ENCODE measurements at places on chromosomes 6 and 20. TPM values are rescaled to one million over a fixed set of nuclear protein-coding genes. Genes with fewer than 3 reads are reported as not detected.
A peak's percentile ranks its signal among the peaks of the same experiment; 100 is the strongest.

The MGME1 gene
- total RNA-seq = 0.85 TPM

- H3K4me3 ChIP-seq = no peak overlapping the region
- H3K4me1 ChIP-seq = peaks cover 8% of the 10 kb centered on the region
- H3K27ac ChIP-seq = no peak overlapping the region
- H3K27me3 ChIP-seq = no peaks in the 10 kb centered on the region
- no peak for DNase-seq
These were observed 59.2 kb downstream of the KCNS1 start for GRCh38 chr20:45041464-45042337.

The FAM50B gene
- 8.1 TPM for total RNA-seq

GRCh38 chr6:150184850-150185731 is 42.2 kb downstream of the PPP1R14C start:
- H3K36me3 ChIP-seq = no peaks in the 10 kb centered on the region
- no peak overlapping the region for H3K27ac ChIP-seq
- DNase-seq = no peak
- no peaks in the 10 kb centered on the region for H3K27me3 ChIP-seq
- H3K4me3 ChIP-seq = no peak overlapping the region

DNA sequence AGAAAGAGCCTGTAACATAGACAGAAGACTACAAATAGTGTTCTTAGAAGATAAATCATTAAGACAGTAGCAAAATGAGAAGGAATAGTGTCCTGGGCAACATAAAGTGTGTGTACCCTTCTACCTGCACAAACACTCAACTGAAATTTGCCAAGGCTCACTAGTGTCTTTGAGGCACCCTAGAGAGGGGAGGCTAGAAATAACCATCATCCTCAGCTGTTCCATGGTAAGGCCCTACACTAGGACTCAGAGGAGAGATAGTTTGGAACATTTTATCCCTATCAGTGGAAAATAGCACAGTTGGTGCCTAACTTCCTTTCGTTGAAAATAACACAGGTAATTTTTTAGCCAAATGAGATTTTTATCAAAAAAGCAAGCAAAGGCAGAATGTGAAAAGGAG is 230.7 kb downstream of the LAMA2 start:
- H3K4me3 ChIP-seq = no peak overlapping the region
- H3K27ac ChIP-seq = no peak overlapping the region
- no peaks in the 10 kb centered on the region for H3K36me3 ChIP-seq
- H3K27me3 ChIP-seq = no peaks in the 10 kb centered on the region
- no peak for DNase-seq

DNA sequence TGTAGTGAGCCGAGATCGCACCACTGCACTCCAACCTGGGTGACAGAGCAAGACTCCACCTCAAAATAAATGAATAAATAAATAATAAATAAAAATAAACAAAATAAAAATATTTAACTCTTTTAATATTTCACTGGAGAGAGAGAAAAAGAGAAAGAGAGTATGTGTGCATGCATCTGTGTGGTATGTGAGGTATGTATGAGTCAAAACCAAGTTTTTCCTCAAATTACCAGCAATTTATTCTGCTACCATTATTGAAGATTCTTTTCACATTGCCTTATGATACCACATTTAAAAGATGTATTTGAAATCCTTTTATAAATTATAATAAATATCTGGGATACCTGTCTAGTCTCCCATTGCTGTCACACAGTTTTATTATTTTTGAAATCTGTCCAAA is 122.1 kb downstream of the CD164 start:
- no peak overlapping the region for H3K4me3 ChIP-seq
- DNase-seq = no peak
- H3K27ac ChIP-seq = no peak overlapping the region
- no peaks in the 10 kb centered on the region for H3K4me1 ChIP-seq
- no peaks in the 10 kb centered on the region for H3K27me3 ChIP-seq

The GSTA1 gene
- 26.7 TPM for total RNA-seq

DNA sequence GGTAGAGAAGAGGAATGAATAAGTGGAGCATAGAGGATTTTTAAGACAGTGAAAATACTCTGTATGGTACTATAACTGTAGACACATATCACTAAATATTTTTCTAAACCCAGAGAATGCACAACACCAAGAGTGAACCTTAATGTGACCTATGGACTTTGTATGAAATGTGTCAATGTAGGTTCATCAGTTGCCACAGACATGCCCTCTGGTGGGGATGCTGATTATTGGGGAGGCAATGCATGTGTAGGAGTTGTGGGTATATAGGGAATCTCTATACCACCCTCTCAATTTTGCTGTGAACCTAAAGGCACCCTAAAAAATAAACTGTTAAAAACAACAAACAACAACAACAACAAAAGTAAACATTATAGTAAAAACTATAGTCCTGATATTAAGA is 293.7 kb downstream of the RNF144B start:
- H3K4me3 ChIP-seq = no peak overlapping the region
- no peak for DNase-seq
- H3K4me1 ChIP-seq = no peaks in the 10 kb centered on the region
- H3K27ac ChIP-seq = no peak overlapping the region
- no peaks in the 10 kb centered on the region for H3K36me3 ChIP-seq

The CLVS2 gene
- total RNA-seq = not detected

The CRIP3 gene
- total RNA-seq = not detected

The UBE2C gene
- not detected for total RNA-seq

GRCh38 chr20:11063444-11063843 is 389.6 kb upstream of the JAG1 start:
- no peaks in the 10 kb centered on the region for H3K36me3 ChIP-seq
- no peak for DNase-seq

The PHF20 gene
- 109 TPM for total RNA-seq

DNA sequence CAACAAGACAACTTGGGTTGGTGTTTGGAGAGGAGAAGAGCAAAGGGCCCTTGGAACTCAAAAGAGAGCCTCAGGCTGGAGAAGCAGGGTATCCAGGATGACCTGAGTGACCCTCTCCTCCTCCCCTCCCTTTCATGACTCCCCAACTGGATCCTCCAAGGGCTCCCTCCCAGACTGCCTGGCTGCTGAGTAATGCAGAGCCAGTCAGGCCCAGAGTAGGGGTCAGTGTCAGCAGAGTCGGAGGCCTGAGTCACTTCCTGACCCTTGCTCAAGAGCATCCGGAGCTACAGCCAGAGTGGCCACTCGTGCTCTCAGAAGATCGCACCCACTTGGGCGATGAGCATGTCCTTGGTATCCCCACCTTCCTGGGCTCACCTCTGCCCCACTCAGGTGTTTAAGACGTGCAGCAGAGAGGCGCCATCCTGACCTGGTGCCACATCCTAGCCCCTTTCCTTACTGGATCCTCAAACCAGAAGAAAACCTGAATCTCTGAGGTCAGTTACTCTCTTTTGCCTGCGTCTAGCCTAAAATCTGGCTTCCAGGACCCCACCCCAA is 2.8 kb upstream of the MAPK13 start:
- no peaks in the 10 kb centered on the region for H3K36me3 ChIP-seq
- H3K4me1 ChIP-seq = peaks cover 8% of the 10 kb centered on the region
- H3K27ac ChIP-seq = no peak overlapping the region
- no peaks in the 10 kb centered on the region for H3K27me3 ChIP-seq
- H3K4me3 ChIP-seq = no peak overlapping the region

The POM121L2 gene
- not detected for total RNA-seq

The HSD17B8 gene
- total RNA-seq = not detected

- no peaks in the 10 kb centered on the region for H3K4me1 ChIP-seq
- no peaks in the 10 kb centered on the region for H3K36me3 ChIP-seq
- peak; percentile 77 for DNase-seq
- no peak overlapping the region for H3K4me3 ChIP-seq
These were observed 11.5 kb upstream of the MEP1A start for GRCh38 chr6:46781478-46782378.

The POU5F1 gene
- total RNA-seq = not detected

The VSX1 gene
- total RNA-seq = not detected

- H3K27me3 ChIP-seq = no peaks in the 10 kb centered on the region
- H3K36me3 ChIP-seq = peaks cover 17% of the 10 kb centered on the region
- no peak for DNase-seq
- H3K27ac ChIP-seq = no peak overlapping the region
These were observed 5.0 kb downstream of the CEBPB start for GRCh38 chr20:50195524-50196120.

GRCh38 chr6:159425421-159425820 is 256.2 kb downstream of the FNDC1 start:
- H3K4me1 ChIP-seq = peaks cover 2% of the 10 kb centered on the region
- H3K36me3 ChIP-seq = no peaks in the 10 kb centered on the region
- H3K27ac ChIP-seq = no peak overlapping the region
- no peak for DNase-seq
- H3K4me3 ChIP-seq = no peak overlapping the region

DNA sequence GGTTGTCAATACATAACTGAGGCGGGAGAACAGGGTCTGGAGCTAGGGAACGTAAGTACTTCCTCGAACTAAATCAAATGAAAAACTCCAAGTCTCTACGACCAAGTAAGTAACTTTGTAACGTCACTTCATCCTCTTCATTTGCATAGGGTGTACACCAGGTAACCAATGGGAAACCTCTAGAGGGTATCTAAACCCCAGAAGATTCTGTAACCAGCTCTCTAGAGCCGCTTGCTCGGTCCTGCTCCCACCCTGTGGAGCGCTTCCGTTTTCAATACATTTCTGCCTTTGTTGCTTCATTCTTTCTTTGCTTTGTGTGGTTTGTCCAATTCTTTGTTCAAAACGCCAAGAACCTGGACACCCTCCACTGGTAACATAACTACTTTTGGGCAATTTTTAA is 133.5 kb upstream of the TMEM170B start:
- DNase-seq = no peak
- no peaks in the 10 kb centered on the region for H3K27me3 ChIP-seq
- H3K4me1 ChIP-seq = no peaks in the 10 kb centered on the region
- H3K4me3 ChIP-seq = no peak overlapping the region
- no peaks in the 10 kb centered on the region for H3K36me3 ChIP-seq

DNA sequence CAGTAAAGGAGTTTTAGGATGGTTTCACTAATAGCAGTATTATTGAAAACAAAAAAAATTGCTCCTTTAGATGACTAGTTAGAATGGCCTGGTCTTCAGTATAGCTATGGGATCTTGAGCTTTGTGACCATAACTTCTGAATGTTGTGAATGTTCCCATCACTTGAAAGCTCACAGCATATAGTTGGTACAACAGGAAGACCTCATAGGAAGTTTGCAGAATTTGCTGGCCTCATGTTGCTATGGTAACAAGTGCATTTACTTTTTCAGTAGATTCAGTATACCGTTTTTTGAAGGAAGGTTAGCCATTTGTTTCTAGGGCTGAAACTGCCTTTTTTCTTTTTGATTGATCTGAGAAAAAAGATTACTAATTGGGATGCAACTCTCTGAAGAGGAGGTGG is 8.3 kb downstream of the PHF3 start:
- no peak overlapping the region for H3K27ac ChIP-seq
- no peaks in the 10 kb centered on the region for H3K36me3 ChIP-seq
- no peak overlapping the region for H3K4me3 ChIP-seq
- no peak for DNase-seq

All from ascending aorta (tissue), 2 donors.